ENCODE measurements at places on chromosomes 6 and 20.

GRCh38 chr6:42551217-42551616, 12.6 kb upstream of the UBR2 start:
- no peak for DNase-seq

DNA sequence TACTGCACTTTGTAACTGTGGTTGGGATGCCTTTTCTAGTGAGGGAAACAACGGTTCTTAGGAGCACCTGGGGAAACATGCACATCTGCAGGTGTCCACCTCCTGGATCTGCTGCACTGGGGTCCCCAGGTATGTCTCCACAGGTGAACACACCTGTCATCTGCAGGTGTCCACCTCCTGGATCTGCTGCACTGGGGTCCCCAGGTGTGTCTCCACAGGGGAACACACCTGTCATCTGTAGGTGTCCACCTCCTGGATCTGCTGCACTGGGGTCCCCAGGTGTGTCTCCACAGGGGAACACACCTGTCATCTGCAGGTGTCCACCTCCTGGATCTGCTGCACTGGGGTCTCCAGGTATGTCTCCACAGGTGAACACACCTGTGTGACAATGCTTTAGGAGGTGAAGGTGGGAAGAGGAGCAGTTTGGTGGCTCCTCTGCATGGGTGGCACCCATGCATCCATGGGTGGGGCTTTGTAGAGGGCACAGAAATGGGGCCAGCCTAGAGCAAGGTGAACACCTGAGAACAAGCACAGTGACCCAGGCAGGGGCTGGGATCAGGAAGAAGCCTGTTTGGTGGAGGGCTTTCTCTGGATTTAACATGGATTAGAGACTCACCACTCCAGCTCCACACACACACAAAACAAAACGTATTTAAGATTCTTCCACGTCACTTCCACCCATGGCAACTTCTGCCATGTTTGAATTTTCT, 206.0 kb upstream of the CDH4 start:
- DNase-seq: no peak

GRCh38 chr6:161985876-161986423, 712.1 kb upstream of the AGPAT4 start:
- no peak for DNase-seq

DNA sequence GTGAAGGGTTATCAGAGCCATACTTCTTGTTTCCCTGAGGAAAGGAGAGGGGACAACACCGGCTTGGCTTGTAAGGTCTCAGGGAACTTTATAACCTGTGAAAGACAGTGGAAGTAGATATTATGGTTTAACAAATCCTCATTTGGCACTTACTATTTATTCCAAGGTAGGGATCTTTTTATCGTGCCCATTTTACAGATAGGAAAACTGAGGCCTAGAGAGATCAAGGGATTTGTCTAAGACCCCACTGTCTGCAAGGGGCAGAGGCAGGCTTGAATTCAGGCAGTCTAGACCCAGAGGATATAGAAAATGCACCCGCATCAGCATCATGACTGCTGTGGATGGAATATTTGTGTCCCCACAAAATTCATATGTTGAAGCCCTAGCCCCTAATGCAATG, 118.4 kb upstream of the CST7 start:
- no peak for DNase-seq

DNA sequence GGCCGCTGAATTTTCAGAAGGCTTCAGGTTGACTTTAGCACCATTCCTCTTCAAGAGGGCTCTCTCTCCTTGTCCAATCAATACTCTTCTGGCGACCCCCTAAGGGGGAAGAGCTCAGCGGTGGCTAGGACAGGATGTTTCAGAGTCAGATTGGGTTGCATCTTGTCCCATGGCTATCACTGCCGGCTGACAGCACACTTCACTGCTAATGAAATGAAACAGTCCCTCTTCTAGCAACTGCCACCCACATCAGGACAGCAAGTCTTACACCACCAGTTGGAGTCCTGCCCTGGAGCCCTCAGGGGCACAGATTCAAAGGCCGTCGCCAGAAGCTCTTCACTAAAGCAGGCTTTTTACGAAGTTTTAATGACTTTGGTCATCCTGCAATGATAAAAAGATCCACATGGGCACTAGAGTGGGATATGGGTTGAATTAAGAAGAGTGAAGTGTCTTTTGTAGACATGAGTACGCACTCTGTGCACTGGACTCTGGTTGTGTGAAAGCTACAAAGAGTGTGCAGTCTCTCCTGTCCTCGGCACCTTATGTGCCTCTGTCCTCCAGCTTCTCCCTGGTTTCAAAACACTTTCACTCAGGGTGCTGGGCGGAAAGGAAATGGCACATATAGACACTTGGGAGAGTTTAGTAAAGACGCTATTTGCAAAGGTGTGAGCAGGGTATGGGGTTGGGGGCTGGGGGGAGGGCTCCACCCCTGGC, 66.1 kb upstream of the SLC22A16 start:
- DNase-seq: no peak

DNA sequence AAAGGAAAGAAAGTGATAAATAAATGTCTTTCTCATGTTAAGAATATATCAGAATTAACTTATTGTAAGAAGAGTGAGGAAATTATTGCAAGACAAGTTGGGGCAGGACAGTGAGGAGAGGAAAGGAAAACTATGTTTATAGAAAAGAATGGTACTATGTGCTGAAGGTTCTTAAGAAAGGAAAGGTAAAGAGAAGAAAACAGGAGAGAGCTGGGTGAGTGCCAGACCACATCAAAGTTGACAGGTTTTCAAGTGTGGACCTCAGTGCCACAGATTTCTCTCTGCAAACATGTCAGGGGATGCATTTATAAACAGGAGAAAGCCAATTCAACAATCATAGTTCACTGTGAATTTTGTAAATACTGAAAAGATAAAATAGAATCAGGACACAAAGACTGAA, 439.2 kb downstream of the PKHD1 start:
- DNase-seq: no peak
